Kidney epithelial cell (primary cell): ENCODE measurements at places on chromosomes 7 and 10.

GRCh38 chr10:97046456-97047082, 139.2 kb downstream of the SLIT1 start:
- no peak for DNase-seq

DNA sequence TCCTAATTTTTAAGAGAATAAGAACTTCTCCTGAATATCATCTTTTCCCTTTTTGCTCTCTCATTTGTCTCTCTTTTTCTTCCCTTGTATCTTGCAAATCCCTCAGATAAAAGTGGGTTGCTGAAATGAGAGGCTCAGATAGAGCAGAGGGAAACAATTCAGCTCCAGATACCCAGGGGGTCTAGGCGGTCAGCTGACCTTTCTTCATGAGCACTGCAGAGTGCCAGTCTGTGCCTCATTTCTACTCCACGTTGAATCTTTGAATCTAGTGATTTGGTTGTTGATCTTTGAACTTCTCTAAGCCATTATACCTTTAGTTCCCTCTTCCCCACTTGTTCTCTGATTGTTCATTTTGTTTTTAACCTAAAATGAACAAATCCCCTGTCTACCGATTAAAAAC, 572.6 kb downstream of the PTPRN2 start:
- DNase-seq = no peak

GRCh38 chr7:131502810-131503508, 53.5 kb downstream of the PODXL start:
- no peak for DNase-seq

- DNase-seq = no peak
These were observed 94.9 kb downstream of the PRLHR start for GRCh38 chr10:118500477-118501104.
